ENCODE measurements at places on chromosomes 1 and 21. TPM values are rescaled to one million over a fixed set of nuclear protein-coding genes. Genes with fewer than 3 reads are reported as not detected.

GRCh38 chr1:113003751-113004690 is 48.0 kb upstream of the SLC16A1 start:
- no peak for DNase-seq

DIRAS3 gene
- total RNA-seq: not detected

LCE1C gene
- total RNA-seq: not detected

CCDC27 gene
- not detected for total RNA-seq

- DNase-seq: no peak
These were observed 5.1 kb downstream of the FHAD1 start for GRCh38 chr1:15251857-15252835.

- DNase-seq: no peak
These were observed 3.4 kb downstream of the TNFRSF25 start for GRCh38 chr1:6462412-6463119.

MAGOH gene
- total RNA-seq: 26.9 TPM

UBE2U gene
- not detected for total RNA-seq

GRCh38 chr1:184875218-184875617 is 99.1 kb downstream of the NIBAN1 start:
- DNase-seq: no peak

SH3BGR gene
- 3.5 TPM for total RNA-seq

DSCAM gene
- not detected for total RNA-seq

DNA sequence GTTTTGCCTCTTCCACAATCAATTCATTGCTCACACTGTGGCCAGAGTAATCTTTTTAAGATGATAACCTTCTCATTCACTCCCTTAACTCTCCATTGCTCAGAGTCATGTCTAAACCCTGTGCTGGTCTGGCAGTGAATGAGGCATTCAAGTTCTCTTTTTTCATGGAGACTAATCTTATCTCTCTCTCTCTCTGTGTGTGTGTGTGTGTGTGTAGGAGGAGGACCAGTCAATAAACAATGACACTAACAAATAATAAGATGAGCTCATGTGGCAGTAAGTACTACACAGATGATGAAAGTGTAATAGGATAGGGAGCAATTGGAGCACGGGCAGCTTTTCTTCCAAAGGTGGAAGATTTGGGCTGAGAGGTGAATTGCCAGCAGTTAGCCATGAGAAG is 122.0 kb upstream of the B3GALT2 start:
- DNase-seq: no peak

DNA sequence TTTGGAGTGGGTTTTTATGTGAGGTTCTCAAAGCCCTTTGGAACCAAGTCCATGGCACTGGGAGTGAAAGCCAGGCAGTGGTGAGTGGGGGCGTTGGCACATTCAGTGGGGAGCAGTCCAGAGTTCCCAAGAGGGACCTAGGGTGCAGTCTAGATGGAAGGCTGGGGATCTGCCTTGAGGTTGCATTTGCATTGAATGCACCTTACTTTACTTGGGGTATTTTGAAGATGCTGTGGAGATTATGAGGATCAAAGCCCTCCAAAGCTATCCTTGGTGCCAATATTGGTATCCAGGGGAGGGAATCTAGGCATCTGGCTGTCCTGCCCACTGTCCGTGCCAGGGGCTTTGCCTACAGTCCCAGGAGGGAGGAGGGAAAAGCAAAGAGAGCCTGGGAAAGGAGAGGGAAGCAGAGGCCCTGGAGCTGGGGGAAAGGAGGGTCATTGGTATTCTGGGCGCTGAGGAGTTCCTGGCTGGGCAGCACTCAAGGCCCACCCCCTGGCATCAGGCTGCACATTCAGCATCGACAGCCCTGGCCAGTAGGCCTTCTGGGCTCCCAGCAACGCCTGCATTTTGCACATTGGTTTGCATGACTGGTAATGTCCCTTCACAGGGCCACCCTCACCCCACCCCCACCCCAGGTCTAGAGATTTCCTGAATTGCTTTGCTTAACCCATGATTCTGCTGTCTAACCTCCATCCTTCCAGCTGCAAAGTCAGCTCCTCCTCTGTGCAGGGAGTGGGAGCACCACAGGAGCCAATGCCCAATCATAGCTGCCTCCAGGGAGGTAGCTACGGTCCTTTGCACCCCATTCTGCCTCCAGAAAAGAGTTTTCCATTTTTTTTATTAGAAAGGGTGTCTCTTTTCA is 843 bp upstream of the BCAN start:
- DNase-seq: no peak

- no peak for DNase-seq
These were observed 126.7 kb upstream of the CACHD1 start for GRCh38 chr1:64343105-64343822.

GRCh38 chr21:37060296-37060695 is 12.6 kb downstream of the PIGP start:
- no peak for DNase-seq

GRCh38 chr1:20266141-20266540 is 24.5 kb upstream of the VWA5B1 start:
- no peak for DNase-seq

SMCP gene
- not detected for total RNA-seq

DNA sequence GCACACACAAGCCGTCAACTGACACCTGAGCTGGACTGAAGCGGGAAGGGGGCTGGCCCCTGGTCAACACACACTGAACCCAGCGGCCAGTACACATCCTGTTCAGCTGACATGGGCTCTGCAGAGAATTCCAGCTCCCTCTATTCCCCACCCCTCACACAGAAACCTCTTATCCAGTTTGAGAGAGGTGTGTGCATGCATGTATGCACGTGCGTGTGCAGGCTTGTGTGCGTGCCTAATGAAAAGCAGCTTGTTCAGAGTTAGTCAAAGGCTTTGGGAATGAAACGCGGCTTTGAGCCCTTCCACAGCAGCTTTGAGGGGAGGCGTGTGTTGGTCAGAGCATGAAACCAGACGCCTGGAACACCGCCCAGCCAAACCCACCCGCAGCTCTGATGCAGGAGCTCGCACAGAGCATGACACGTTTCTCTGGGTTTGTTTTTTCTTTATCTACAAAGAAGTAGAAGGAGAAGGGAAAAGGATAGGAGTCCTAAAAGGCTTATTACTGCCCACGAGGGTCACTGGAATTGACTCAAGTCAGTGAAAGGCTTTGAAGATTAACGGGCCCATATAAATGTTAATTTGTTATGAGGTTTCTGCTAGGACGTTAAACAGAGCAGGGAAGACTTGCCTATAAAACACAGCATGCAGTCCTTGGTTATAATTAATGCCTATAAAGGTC is 184.2 kb downstream of the ETS2 start:
- DNase-seq: no peak

GPR89B gene
- total RNA-seq: 8.5 TPM

DCST1 gene
- total RNA-seq: not detected

All from omental fat pad (tissue), 4 donors.